Activated CD4-positive, alpha-beta T cell treated with anti-CD3 and anti-CD28 coated beads for 24 hours (primary cell): ENCODE measurements at places on chromosomes 7 and 10.

DNA sequence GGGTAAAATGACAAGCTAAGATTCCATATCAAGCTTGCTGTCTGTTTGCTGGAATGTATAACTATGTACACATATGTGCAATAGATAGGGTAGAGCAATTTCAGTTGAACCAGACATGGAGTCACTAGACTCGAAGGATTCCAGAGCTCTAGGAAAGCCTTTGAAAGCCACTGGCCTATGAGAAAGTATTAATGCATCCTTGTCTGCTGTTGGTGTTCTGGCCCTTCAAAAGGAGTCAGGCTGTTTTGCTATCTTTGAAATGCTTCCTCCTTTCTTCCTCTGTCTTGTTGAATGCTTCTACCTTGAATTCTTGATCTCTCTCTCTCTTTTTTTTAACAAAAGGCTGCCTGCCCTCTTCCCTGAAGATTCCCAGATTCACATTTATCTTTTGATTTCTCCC, 20.8 kb upstream of the HGF start:
- no peak for DNase-seq

DNA sequence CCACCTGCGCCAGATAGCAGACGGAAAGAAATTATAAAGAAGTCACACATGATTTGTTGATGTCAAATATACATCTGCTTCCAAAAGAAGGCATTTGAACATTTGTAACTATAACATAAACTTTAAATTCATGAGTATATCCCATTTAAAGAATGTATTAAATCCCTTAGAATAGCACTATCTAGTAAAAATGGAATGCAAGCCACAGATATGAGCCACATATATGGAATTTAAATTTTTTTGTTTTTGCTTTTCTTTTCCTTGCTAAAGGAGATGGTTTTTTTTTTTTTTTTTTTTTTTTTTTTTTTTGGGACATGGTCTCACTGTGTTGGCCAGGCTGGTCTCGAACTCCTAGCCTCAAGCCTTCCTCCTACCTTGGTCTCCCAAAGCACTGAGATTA, 730.8 kb downstream of the PHTF2 start:
- no peak for DNase-seq

GRCh38 chr7:32890010-32890792, 1.4 kb downstream of the KBTBD2 start:
- DNase-seq, result no peak

DNA sequence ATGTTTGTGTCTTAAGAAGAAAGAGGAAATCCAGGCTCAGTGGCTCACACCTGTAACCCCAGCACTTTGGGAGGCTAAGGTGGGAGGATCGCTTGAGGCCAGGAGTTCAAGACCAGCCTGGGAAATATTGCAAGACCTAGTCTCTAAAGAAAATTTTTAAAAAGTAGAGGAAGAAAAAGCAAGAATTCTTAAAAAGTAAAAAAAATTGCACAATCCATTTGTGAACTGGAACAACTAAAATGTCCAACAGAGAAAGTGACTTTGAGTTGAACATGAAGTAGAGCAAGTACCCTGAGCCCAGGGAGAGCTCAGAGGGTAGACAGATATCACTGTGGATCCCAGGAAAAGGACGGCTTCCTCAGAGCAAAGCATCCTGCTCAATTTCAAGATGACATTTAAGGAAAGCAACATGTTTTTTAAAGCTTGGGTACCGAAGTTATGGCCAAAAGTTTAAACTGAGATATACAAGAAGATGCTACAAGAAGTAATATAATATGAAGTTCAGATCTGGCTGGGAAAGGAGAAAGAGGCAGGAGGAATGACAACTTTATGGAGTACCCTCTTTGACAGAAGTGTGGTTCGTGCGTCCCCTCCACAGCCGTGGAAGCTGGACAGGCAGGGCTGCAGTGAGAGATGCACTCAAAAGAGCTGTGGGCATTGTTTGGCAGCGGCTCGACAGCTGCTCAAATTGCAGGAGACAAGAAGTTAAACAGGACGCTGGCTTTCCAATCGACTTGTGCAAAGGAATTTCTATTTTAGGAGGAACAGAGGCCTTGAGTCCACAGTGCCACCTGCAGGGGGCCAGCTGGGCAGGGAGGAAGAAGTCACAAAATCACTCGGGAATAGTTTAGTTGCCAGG, 201.3 kb downstream of the JCAD start:
- no peak for DNase-seq

- DNase-seq, result no peak
Measured at GRCh38 chr10:60006062-60006461, 99.7 kb upstream of the CCDC6 start.

GRCh38 chr10:131444862-131445461, 133.4 kb upstream of the TCERG1L start:
- DNase-seq, result no peak

- no peak for DNase-seq
Measured at GRCh38 chr10:122344741-122345258, 29.7 kb upstream of the PLEKHA1 start.

GRCh38 chr10:89086801-89087521, 96.4 kb downstream of the FAS start:
- DNase-seq, result no peak

DNA sequence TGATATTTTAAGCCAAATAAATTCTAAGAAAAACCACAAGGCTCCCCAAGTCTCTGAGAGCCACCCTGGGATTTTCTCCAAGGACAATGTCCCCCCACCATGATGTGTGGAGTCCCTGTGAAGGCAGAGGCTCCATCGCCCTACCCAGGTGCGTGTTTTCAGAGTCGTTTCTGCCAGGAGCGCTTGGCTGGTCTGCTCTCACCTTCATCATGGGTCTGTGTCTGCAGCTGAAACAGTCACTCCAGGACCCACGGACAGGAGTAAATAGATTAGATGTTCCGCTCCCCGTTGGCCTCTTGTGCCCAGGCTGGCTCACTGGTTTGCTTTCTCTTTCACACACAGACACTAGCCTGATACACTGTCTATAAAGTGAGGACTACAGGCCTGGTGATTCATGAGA, 217.5 kb downstream of the SFMBT2 start:
- peak; percentile 25 for DNase-seq

DNA sequence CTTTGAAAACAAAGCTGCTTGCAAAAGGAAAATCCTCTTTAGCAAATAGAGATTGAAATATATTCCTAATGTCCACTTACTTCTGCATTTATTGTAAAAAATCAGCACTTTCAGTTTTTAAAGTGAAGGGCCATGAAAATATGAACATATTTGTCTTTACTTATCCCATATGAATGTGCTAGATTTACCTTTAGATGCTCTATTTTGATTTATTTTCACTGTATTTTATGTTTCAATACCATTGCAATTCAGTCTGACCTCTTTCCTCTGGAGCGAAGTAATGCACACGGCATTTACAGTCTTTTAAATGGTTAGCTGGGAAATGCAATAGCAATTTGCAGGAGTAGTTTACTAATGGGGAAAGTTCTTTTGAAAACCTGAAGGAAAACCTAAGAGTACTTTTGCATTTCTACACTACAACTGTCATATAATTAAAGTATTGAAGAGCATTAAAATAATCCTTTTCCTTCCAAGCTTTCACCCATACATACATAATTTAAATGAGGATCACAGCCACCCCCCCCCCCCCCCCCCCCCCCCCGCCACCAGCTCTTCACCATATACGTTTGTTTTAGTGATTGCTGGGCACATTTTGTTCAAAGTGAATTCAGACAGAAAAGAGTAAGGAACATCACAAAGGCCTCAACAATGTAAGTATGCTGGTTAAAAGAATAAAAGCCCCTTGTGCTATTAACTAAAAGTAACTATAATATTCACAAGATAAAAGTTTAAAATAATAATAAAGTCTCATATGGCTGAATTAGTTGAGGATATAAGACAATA, 3.5 kb downstream of the SKIDA1 start:
- DNase-seq, result no peak

DNA sequence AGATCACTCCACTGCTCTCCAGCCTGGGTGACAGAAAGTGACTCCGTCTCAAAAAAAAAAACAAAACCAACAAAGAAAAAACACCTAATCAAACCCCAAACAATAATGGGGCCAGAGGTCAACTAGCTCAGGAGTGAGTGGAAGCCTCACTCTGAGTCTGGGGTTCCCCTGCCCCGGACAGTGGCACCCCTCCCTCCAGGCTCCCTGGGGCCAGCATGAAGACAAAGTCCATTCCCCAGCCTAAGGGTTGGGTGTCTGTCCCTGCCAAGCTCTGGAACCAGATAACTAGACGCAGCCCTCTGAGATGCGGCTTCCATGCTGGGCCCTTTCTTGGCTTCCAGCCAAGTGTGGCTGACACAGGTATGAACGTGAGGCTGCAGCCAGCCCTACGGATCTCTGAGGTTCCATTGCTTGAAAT, 1.7 kb upstream of the FUOM start:
- no peak for DNase-seq

GRCh38 chr7:142540371-142540770, 208.9 kb upstream of the PRSS1 start:
- no peak for DNase-seq

DNA sequence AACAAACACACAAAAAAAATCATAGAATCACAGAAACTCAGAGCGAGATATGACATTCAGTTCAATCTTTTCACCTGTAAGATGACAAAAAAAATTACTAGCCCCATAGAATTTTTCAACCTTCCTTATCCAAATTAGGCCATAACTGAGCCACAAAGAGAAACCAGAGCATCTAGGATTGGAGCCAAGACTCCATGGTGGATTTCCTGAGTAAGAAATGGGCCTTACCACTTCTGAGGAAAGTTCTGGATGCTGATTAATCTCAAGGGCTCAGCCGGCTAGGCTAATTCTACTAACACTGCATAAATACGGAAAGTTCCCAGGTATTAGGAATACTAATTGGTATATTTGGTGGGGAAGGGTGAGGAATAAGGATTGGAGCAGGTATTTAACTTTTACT, 16.8 kb downstream of the LIPM start:
- DNase-seq, result no peak

DNA sequence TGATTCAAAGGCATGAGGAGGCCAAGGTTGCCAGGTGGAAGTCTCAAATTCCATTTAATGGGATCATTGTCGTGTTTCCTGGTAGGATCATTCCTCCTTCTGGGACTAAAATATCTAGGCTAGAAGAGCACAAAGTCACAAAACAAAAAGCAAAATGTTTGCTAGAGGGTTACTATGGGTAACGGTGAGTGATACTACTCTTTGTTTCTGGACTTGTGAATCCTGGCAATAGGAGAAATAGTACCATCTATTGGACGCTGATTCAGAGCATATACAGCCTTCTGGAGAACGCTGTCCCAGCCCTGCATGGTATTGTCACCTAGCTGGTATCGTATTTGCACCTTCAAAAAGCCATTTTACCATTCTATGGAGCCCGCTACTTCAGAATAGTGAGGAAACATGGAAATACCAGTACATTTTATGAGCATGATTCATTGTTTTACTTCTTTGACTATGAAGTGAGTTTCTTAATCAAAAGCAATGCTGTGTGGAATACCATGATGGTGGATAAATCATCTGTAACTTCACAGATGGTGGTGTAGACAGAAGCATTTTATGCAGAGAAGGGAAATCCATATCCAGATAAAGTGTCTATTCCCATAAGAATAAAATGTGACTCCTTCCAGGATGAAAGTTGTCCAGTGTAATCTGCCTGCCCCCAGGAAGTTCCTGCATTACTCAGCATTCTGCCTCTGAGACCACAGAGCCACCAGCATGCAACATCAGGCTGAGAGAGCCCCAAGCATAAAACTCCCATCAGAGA, 361.0 kb downstream of the ETV1 start:
- DNase-seq, result no peak

DNA sequence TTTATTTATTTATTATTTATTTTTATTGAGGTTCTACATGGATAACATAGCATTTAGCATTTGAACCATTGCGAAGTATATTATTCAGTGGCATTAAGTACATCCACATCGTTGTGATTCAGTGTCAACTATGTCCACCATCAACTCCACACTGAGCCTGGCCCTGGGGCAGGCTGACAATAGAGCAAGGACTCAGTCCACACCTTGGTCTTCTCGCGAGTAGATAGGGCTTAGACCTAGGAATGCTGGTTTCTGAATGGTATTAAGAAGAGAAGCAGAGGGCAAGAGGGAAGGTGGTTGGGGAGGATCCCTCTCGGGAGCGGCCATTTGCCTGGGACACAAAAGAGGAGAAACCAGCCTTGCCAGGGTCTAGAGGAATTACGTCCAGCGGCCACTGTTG, 599.2 kb upstream of the MGMT start:
- no peak for DNase-seq

DNA sequence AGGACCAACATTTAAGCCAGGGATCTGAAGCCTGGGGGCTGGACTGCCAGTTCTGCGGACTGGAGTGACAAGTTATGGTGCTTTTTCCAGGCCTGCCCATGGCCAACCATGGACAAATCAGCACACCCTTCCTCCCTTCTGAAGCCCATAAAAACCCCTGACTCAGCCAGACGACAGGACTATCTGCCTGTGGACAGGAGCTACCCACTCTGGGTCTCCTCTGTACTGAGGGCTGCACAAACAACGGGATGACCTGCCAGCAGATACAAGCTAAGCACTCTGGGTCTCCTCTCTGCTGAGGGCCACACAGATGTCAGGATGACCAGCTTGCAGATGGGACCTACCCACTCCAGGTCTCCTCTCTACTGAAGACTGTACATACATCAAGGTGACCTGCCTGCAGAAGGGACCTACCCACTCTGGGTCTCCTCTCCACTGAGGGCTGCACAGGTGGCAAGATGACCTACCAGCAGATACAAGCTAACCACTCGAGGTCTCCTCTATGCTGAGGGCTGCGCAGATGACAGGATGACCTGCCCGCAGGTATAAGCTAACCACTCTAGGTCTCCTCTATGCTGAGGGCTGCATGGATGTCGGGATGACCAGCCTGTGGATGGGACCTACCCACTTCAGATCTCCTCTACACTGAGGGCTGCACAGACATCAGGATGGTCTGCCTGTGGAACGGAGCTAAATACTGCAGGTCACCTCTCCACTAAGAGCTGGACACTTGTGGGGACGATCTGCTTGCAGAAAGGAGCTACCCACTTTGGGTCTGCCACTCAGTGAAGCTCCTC, 110.1 kb upstream of the GPR22 start:
- no peak for DNase-seq

DNA sequence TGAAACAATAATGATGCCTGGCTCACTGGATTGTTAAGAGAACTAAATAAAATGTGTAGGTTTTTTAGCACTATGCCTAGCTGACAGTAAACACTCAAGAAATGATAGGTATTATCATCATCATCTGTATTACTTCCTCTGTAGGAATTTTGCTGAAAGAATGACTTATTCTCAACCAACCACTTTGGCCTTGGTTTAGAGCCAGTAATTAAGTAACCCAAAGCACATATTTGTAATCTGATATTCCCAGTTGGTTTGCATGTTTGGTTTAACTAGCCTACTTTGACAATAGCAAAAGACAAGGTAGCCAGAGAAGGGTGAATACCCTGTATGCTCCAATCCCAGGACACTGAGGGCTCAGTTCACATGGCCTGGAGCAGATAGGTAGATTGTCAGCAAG, 34.4 kb downstream of the BCAP29 start:
- no peak for DNase-seq

DNA sequence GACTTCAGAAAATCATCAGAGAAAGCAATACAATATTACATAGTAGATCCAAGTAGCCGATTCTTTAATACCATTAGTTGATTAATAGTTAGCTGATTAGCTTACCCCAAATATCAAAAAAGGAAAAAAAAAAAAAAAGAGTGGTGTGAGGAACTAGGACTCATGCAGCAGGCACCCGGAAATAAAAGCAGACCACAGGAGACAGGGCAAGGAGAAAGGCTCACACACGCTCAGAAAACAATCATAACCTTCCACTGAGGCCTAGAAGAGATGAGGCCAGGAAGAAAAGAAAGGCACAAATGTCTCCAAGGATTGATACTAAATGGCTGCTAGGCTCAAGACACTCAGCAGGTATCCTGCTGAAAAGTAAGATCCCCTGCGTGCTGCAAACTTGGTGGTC, 25.9 kb downstream of the TRDMT1 start:
- no peak for DNase-seq

GRCh38 chr10:119275085-119275484, 67.7 kb downstream of the GRK5 start:
- DNase-seq, result no peak
